T-helper 9 cell (primary cell): ENCODE measurements at places on chromosomes 1 and 21.

DNA sequence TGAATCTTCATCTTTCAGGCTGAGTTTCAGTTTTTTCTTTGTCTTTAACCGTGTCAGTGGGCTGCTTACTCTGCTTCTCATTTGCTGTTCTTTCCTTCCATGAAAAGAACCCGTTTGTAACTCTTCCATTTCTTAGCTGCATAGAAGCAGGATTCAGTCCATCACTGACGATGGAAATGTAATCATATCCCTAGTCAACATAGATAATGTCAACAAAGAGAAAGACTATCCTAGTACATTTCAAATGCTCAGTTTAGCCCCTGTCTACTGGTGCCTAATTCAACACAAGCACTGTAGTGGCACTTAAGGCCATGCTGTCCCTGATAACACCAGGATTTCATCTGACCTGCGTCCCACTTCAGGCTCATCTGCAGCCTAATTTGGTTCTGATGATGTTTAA lies 376 bp downstream of the GBP1 start:
- no peak for DNase-seq

DNA sequence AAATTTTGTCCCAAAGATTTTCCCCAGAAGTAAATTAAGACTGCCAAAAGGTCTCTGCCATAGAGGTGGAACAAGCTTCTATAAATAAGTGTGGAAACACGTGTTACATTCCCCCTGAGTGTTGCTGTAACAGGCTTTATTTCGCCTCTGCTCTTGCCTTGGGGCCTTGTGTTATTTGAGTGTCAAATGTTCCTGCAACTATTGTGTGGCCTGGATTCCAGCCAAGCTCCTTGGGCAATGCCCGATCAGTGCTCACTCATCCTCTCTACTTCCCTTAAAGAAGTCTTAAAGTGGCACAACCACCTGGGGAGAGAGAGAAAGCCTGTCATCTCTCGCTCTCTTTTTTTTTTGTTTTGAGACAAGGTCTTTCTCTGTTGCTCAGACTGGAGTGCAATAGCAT lies 156.7 kb downstream of the NR5A2 start:
- DNase-seq, result no peak

DNA sequence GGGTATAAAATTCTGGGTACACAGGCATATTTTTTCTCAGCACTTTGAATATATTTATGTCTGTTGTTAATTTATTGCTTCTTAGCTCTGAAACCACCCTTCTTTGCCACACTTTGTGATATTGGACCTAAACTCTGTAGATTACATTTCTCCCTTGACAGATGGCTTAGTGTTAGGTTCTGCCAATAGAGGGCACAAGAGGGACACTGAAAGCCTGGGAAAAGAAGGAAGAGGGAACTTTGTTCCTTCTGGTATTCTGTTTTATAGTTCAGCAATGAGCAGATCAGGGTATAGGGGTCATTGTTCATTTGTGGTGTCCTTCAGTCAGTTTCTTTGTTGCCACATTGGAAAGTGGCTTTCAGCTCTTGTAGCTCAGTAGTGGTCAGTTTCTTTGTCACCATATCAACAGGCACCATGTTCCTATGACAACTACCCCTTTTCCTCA lies 423.5 kb upstream of the PROX1 start:
- no peak for DNase-seq

- DNase-seq, result no peak
These were observed 48.8 kb upstream of the CAMK1G start for GRCh38 chr1:209534496-209535250.

- no peak for DNase-seq
These were observed 2.9 kb downstream of the CRYZ start for GRCh38 chr1:74729741-74730478.

DNA sequence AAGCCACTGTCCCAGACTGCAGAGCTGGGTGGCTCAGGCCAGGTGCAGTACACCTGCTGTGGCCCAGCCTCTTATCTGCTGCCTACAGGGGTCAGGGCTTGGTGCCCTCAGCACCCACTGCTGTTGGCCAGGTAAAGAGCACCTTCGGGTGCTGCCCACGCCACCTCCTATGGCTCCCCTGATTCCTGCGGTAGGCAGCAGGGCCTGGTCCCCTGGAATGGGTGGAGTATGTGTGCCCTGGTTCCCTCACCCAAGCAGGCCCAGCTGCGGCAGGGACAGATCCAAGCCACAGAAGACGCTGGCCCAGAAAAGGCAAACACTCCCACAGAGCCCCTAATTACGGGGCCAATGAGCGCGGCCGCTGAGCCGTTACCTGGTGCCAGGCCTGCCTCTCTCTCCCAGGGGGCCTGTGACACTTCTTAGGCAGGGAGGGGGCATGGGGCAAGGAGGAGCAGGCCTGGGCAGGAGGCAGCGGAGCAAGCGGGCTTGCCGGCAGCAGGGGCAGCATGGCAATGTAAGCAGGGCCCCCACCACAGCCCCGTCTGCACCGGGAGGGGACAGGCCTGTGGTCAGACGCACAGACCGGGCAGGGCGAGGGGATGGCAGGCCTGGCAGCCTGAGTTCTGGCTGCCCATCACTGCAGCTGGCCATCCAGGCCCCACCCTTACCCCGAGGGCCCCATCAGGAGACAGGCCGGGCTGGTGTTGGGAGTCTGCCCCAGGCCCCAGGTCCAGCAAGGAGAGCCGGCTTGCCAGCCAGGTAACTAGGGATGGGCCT lies 19.0 kb downstream of the ESPN start:
- DNase-seq, result no peak

- DNase-seq, result no peak
These were observed 9.7 kb upstream of the KRTAP7-1 start for GRCh38 chr21:30839304-30839703.

DNA sequence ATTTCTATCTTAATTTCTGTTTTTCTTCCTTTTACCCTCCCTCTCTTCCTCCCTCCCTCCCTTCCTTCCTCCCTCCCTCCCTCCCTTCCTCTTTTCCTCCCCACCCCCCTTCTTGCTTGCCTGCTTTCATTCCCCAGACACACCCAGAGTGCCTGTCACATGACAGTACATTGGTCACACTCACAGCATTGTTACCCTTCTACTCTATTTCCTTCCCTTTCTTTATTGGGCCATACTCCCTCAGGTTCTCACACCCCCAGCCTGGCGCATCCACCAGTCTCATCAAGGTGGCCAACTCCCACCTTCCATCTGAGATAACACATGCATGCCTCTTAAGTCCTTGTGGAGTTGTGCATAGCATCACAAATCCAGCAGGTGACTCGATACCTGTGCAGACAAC lies 10.9 kb downstream of the TMPRSS3 start:
- no peak for DNase-seq

DNA sequence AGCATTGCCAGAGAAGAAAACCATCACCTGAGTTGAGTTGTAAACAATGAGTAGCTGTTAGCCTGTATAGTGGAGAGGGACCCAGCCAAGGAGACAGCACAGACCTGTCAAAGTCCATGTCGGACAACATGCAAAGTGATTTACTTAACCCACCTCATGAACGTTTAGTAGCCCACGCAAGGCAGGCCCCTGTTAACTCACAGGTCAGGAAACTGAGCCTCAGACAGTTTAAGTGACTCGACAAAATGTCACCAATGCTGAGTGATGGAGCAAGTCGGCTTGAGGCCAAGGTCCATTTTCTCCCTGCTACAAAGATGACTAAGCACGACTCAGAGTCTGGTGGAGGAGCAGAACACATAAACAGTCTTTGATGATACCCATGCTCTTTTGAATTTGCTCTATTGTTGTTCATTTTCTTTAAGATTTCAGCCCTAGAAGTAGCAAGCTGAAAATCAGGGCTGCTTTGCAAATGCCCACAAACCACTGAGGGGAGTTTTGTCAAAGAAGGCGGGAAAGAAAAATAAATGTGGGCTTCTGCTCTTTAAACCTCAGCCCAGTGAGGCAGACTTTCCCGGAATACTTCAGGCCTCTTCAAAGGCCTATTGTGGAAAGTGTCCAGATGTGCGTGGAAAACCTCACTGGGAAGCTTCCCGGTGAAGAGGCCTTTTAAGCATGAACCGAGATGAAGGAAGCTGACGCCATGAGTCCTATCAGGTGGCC lies 83.8 kb upstream of the HOOK1 start:
- no peak for DNase-seq

DNA sequence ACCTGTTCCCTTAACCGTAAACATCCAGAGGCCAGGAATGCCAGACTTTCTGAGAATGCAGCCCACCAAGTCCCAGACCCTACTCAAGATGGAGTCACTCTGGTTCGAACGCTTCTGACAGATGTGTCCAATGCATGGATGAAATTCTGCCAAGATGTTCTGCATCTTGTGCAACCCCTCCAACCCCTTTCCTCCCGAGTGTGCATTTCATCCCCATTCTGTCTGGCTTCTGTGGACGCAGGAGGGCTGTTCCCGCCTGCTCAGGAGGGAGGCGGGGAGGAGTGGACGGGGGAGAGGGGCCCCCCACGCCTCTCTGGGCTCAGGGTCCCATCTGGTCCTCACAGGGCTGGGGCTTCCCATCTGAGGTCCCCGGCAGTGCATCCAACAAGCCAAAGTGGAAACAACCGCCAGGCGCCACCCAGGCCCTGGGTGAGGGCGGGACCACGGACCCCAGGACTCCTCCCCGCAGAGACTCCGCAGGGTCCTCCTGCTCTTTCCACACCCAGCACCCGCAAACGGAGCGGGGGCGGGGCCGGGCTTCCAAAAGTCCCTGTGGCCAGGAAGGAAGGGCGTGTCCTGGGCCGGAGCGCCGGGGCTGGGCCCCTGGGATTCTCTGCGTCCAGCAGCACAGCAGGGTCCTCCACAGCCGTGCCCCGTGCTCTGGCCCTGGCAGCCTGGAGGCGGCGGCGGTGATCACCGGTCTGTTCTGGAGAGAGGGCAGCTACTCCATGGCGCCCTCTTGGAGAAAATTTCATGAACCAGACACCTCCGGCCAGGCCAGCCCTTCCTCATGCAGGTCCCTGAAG lies 27.8 kb upstream of the SUMO3 start:
- peak; percentile 32 for DNase-seq

DNA sequence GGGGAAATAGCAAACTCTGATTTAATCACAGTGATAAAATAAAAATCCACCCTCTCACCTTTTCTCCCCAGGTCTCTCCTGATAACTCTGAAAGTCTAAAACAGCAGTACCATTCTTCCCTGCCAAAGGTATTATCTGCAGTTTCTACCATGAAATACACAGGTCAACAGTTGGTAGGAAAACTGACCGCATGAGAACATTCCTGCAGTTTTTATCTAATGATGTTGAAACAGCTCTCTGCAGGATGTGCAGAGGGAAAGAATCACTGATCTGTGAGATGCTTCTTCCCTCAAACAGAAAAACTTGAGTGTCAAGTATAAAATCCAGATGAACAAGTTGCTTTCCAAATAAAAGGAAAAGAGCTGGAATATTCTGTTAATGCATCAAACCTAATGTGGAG lies 39.1 kb downstream of the KCNJ6 start:
- DNase-seq, result no peak

DNA sequence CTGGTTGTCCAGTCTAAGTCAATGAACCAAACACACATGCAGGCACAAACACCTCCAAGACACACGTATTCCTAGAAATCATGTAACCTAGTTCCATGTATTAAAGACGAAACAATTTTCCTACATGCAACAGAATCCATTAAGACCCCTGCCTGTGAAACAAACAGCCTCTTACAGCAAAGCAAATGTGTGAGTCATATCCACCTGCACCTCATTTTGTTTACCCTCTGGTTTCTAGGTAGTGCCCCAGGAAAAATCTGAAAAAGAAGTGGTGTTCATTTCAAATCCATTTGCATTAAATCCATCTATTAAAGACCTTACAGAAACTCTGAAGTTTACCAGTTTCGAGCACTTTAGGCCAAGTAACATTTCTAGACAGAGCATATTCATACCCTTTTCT lies 74.1 kb downstream of the VCAM1 start:
- DNase-seq, result no peak

GRCh38 chr1:2982615-2983318 lies 38.5 kb upstream of the ACTRT2 start:
- DNase-seq, result no peak

GRCh38 chr1:9413071-9413876 lies 120.6 kb downstream of the SPSB1 start:
- no peak for DNase-seq

- DNase-seq, result no peak
These were observed 53.9 kb upstream of the COG2 start for GRCh38 chr1:230588323-230588746.

DNA sequence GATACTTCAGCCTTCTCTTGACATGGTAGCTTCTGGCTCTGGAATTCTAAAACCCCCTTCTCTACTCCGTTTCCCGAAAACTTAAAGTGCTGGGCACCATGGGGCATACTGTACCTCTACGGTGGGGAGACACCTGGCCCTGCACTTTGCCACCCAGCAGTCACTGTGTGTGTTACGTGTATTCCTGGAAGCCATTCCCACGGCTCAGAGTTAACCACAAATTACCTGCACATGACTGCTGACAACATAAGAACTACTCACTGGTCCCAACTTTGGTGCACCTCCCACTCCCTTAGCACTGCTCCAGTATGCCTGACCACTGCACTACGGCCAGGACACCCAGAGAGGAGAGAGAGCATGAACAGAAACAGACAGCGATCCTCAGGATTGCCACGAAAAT lies 29.4 kb upstream of the TMPRSS2 start:
- DNase-seq, result no peak

DNA sequence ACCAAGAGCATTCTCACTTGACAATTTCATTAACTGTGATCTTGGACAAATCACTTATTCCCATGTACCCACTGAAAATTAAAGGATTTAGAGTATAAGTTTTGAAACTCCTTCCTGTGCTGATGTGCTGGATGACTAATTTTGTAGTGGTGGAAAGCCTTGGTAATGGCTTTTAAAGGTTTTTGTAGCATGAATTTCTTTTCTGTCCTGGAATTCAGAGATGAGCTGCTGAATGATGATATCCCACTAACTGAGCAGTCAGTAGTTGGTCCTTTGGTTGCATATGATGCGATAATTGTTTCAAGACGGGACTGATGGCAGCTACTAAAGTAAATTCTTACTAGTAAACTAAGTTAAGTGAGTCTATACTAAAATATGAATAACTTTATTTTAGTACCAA lies 5.2 kb downstream of the RPL5 start:
- no peak for DNase-seq

GRCh38 chr1:156126630-156127534 lies 12.4 kb downstream of the LMNA start:
- DNase-seq, result peak; percentile 74

- DNase-seq, result no peak
These were observed 53.1 kb downstream of the LMX1A start for GRCh38 chr1:165303386-165303785.

- DNase-seq, result peak; percentile 63
These were observed 9.8 kb upstream of the PHACTR4 start for GRCh38 chr1:28359592-28360239.

- DNase-seq, result no peak
These were observed 12.4 kb upstream of the GBP3 start for GRCh38 chr1:89035080-89035479.

DNA sequence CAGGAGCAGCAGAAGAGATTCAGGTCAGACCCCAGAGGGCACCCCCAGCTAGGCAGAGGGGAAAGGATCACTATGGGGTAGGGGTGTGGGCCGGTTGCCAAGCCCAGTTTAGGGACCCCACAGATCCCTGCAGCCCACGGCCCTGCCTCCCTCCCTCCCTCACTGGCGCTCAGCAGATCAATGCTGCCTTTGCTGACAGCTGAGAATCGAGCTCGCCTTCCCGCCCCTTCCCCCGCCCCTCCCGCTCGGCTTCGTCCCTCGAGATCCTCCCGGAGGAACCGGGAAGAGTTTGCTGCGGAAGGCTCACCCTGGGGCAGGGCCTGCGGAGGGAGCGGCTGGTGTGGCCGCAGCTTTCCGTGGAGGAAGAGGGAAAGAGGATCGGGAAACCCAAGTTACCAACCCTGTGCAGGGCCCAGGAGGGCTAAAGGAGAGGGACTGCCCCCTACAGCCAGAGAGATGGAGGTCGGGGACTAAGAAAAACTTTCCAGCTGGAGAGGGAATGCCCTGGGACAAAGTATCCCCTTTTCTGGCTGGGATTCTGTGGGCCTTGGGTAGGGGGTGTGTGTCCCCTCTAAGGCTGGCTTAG lies 1.1 kb upstream of the KCNQ4 start:
- no peak for DNase-seq
